ENCODE measurements at places on chromosomes 16 and 17. TPM values are rescaled to one million over a fixed set of nuclear protein-coding genes. Genes with fewer than 3 reads are reported as not detected.

IGF2BP1 gene
- 0.44 TPM for total RNA-seq

CALB2 gene
- total RNA-seq = 0.50 TPM

CIITA gene
- 0.22 TPM for total RNA-seq

ZFP3 gene
- total RNA-seq = 1.7 TPM

GCSH gene
- total RNA-seq = 35.2 TPM

SDK2 gene
- total RNA-seq = 0.11 TPM

MED1 gene
- 20.5 TPM for total RNA-seq

CLN3 gene
- 15.1 TPM for total RNA-seq

ZFPM1 gene
- 0.55 TPM for total RNA-seq

MILR1 gene
- 16.4 TPM for total RNA-seq

PDIA2 gene
- total RNA-seq = 0.12 TPM

SAP30BP gene
- 56.0 TPM for total RNA-seq

WNT9B gene
- not detected for total RNA-seq

CLDN6 gene
- total RNA-seq = not detected

CRYBA1 gene
- total RNA-seq = not detected

CLDN7 gene
- 4.5 TPM for total RNA-seq

SLC5A10 gene
- total RNA-seq = not detected

HEATR3 gene
- total RNA-seq = 34.7 TPM

MYCBPAP gene
- 2.0 TPM for total RNA-seq

ZFP1 gene
- total RNA-seq = 13.1 TPM

PRCD gene
- total RNA-seq = 2.4 TPM

RNF227 gene
- 2.5 TPM for total RNA-seq

ADAMTS18 gene
- total RNA-seq = under 0.01 TPM

FOXJ1 gene
- under 0.01 TPM for total RNA-seq

UMOD gene
- not detected for total RNA-seq

AOC2 gene
- total RNA-seq = 0.75 TPM

P2RX5 gene
- total RNA-seq = 4.0 TPM

KRTAP4-5 gene
- total RNA-seq = not detected

C16orf92 gene
- total RNA-seq = not detected

INTS2 gene
- total RNA-seq = 20.6 TPM

TBC1D3I gene
- total RNA-seq = not detected

HSPB9 gene
- total RNA-seq = not detected

SLC6A2 gene
- not detected for total RNA-seq

TOX3 gene
- total RNA-seq = not detected

CDRT15 gene
- total RNA-seq = not detected
